ENCODE measurements at places on chromosomes 5 and 9. TPM values are rescaled to one million over a fixed set of nuclear protein-coding genes. Genes with fewer than 3 reads are reported as not detected.

The SLC34A1 gene
- total RNA-seq = not detected

The CENPH gene
- total RNA-seq = 27.7 TPM

The NMUR2 gene
- total RNA-seq = 0.09 TPM

The KLF4 gene
- total RNA-seq = 14.8 TPM

The APBA1 gene
- total RNA-seq = 0.11 TPM

The CARD6 gene
- 3.8 TPM for total RNA-seq

The GRPEL2 gene
- 7.8 TPM for total RNA-seq

The EXD3 gene
- total RNA-seq = 7.0 TPM

The ACTBL2 gene
- 0.03 TPM for total RNA-seq
